ENCODE measurements at places on chromosomes 1 and 21. TPM values are rescaled to one million over a fixed set of nuclear protein-coding genes. Genes with fewer than 3 reads are reported as not detected.

- no peak for DNase-seq
These were observed 250.5 kb upstream of the PKN2 start for GRCh38 chr1:88433556-88433955.

GRCh38 chr1:18989176-18989799 lies 32.8 kb upstream of the IFFO2 start:
- DNase-seq, result no peak

- no peak for DNase-seq
These were observed 528.1 kb downstream of the KIF26B start for GRCh38 chr1:245682638-245683628.

DNA sequence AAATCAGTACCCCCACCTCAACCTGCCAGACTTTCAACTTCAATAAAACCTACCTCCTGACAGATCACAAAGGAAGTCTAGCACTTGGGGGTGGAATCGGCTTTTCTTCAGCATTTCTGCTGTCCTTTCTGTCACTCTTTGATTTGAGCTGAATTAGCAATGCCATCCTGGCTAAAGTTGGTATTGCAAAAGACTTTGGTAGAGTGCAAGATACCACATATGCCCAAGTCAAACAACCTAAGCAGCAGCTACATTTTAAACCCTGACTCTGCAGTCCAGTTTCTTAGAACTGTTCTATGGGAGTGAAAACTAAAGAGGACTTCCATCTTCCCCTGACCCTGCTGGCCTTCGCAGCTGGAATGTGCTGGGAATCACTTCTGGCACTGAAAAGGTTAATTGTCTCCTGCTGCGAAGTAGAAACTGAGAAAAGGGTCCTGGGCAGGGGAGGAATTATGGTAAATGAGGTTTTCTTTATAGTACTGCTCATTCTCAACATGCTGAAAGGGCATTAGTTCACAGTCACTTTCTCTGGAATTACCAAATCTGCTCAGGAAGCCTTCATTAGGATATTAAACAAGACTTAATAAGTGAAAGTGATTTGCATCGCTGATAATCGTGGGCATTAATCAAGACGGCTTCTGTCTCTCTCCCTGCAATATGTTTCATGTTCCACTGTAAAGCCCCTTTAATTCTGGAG lies 126.2 kb upstream of the SMYD2 start:
- no peak for DNase-seq

DNA sequence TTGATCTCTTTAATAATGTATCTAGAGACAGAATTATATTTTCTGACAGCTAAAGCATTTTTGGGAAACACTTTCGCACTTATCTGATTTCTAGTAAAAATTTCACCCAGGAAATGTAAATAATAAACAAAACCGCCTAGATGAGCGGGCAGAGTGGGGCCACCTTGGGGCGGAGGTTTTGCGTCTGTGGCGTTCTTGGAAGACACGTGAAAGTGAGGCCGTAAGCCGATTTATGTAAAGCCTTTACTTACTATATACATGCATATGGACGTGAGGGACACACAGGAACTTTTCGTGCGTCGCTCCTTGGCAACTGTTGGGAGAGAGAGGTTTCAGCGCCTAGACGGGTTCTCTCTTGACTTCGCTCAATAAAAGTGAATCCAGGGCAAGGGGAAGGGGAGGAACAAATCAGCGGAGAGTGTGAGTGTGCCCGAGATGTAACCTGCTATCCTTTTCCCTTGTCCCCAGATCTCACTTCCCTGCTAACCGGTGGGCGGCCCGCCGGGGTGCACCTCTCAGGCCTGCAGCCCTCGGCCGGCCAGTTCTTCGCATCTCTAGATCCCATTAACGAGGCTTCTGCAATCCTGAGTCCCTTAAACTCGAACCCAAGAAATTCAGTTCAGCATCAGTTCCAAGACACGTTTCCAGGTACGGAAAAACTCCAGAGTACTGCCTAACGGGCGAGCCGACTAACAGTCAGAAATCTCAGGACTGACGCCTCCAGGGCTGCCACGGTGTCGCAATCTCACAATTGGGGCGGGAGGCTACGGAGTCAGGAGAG lies 1.7 kb downstream of the HLX start:
- DNase-seq, result peak; percentile 46

- no peak for DNase-seq
These were observed 11.9 kb downstream of the MEF2D start for GRCh38 chr1:156488566-156489165.

GRCh38 chr1:37478451-37478881 lies 4.1 kb downstream of the ZC3H12A start:
- DNase-seq, result no peak

DNA sequence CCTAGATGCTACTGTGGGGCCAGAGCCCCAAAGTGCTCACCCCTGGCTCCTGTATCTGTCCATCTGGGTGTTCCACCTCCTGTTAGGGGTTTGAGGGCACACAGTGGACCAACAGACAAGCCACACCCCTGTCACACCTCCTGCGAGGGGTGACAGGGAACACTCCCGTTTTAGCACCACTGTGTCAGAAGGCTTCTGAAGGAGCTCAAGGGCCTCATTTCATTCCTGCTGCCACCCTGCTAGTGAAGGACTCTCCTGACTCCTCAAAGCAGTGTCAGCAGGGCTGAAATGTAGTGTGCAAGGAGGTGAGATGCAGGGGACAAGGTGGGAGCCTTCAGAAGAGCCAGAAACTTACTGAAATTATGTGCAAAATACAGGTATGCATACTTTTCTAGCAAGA lies 174.6 kb downstream of the GPATCH2 start:
- no peak for DNase-seq

DNA sequence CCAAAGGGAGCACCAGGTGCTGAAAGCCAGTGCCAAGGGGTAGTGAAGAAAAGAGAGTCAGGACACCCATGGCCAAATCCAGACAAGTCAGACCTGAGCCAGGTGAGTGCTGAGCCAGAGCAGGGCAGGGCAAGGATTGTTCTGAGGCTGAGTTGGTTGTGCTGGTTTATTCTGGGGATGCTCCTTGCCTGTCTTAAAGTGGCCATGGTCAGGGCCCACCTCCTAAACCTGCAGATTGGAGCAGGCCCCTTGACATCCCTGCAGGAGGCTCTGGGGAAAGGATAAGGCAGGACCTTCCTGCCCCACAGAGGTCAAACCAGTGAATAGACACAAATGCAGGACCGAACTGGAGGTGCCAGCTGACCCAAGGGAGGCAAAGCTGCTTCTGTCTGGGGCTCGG lies 138.4 kb downstream of the HIVEP3 start:
- no peak for DNase-seq

- DNase-seq, result no peak
These were observed 7.7 kb upstream of the TTLL7 start for GRCh38 chr1:84006591-84006990.

GRCh38 chr1:30929135-30929889 lies 20.8 kb upstream of the SDC3 start:
- peak; percentile 45 for DNase-seq

DNA sequence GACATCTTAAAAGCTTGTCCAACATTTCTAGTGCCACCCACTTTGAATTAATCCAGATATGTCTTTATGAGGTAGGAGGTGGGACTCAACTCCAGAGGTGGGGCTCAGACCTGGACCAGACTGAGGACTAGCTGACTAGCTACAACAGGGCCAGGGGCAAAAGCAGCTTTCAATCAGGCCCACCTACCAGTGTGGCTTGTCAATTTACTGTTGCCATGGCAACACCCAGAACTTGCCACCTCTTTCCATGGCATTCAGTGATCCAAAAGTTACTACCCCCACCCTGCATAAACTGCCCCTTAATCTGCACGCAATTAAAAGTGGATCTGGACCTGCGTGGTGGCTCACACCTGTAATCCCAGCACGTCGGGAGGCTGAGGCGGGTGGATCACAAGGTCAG lies 113.2 kb upstream of the KAZN start:
- DNase-seq, result no peak

DNA sequence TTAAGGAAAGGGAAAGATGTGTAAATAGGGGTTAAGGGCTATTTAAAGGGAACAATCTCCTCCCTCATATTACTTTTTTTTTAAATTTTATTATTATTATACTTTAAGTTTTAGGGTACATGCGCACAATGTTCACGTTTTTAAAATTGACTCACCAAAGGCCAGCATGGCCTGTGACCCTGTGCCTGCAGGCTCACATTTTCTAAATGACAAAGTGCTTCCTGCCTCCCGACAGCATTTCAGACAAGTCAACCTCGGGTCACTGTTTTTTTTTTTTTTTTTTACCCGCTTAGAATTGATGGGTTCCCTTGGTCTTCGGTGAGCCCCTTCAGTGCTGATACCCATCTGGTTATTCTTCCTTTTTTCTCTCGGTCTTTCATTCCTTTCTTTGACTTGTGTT lies 70.4 kb upstream of the SCAF4 start:
- DNase-seq, result no peak

GRCh38 chr1:243413431-243414151 lies 157.8 kb downstream of the SDCCAG8 start:
- no peak for DNase-seq

GRCh38 chr1:40980068-40980452 lies 564 bp downstream of the CTPS1 start:
- no peak for DNase-seq

- no peak for DNase-seq
These were observed 25.0 kb downstream of the MACF1 start for GRCh38 chr1:39229504-39229903.

GRCh38 chr1:6861075-6861724 lies 75.9 kb downstream of the CAMTA1 start:
- no peak for DNase-seq

DNA sequence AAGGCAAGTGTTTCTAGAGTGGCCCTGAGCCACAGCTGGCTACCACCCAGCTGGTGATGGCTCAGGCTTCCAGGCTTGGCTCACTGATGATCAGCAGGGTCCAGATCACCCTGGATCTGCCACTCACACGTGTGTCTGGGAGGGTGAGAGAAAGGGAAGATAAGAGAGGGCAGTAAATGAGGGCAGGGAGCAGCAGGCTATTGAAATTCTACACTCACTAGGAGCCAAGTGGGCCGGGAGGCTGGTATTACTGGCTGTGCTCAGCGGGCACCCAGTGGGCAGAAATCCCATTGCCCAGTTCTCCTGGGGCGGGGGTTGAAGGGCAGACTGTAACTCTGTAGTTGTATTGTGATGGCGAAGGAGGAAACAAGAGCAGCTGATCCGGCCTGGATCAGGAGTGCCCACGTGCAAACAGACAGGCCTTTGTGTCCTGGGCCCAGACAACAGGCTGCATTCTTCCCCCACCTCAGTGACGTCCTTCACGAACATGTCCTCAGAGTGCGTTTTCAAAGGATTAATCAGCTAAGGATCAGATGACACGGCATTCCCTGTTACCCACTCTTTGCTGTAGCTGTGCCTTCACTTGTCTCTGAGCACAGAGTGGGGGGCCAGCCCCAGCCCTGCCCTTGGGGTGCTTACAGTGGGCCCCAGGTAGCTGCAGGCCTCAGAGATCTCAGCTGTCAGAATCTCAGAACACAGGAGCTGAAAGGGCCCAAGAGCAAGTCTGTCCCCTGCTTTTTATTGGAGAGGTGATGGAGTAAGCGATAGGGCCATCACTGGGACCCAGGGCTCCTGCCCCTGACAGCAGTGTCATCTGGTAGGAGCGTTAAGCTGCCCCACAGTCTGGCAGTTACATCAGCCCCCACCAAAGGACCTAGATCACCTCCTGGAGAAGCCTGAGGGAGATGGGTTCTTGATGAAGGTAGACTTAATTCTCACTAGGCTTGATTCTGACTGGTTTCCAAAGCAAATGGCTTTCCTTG lies 60.5 kb downstream of the ATP1A1 start:
- DNase-seq, result peak; percentile 38

DNA sequence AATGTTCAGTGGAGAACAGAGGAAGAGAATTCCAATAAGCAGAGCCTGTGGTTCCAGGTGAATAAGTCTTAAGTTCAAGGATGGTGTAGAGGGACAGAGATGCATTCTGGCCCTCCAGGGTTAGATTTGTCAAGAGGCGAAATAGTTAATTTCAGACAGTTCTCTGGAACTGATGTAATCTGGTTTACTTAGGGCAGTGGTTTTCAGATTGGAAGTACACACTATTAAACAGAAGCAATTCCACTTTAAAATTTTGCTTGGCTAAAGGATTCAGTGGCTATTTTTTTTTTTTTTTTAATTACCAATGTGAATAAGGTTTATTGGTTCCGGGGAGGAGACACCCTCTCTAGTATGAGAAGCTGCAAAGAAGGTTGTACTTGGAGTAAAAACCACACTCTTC lies 25.3 kb upstream of the MYOCOS start:
- DNase-seq, result no peak

GRCh38 chr1:64019818-64020217 lies 183.6 kb upstream of the UBE2U start:
- DNase-seq, result peak; percentile 6

GRCh38 chr1:72288886-72289285 lies 6.5 kb upstream of the NEGR1 start:
- no peak for DNase-seq

GRCh38 chr1:161070761-161071160 lies 1.1 kb upstream of the ARHGAP30 start:
- no peak for DNase-seq

DNA sequence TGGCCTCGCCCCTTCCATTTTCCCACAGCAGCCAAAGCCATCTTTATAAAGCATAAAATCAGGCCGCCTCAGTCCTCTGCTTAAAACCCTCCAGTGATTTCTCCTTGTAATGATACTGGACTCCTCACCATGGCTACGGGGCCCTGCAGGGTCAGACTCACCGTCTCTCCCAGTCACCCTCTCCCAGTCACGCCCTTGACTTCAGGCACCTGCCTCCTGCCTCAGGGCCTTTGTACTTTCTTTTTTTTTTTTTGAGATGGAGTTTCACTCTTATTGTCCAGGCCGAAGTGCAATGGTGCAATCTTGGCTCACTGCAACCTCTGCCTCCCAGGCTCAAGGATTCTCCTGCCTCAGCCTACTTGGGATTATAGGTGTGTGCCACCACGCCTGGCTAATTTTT lies 47.8 kb downstream of the PIK3CD start:
- DNase-seq, result no peak

GRCh38 chr1:150165622-150166612 lies 16.2 kb downstream of the PLEKHO1 start:
- no peak for DNase-seq

- peak; percentile 58 for DNase-seq
These were observed 135.4 kb downstream of the PROX1 start for GRCh38 chr1:214123061-214123784.

GRCh38 chr1:81437649-81438048 lies 363.1 kb upstream of the ADGRL2 start:
- DNase-seq, result no peak

DNA sequence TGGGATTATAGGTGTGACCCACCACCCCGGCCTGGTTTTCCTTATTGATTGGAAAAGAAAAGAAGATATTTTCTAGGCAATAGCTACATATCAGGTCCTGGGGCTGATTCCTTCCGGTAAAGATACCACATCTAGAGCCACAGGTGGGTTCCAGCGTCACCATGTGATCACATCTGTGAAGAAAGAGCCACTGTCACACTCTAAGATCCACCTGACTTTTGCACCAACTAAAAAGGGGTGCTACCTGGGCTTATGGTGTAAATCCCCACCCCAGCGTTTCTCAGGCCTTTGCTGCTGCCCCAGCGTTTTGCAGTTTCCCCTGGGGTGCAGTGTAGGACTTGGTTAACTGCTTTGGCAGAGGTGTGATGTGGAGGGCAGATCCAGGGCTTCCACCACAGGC lies 22.3 kb upstream of the PDE9A start:
- DNase-seq, result no peak

DMRTA2 gene
- 1.2 TPM for total RNA-seq

SPRR4 gene
- total RNA-seq, result not detected

MYOM3 gene
- total RNA-seq, result not detected

GJA9 gene
- total RNA-seq, result not detected

GPR3 gene
- total RNA-seq, result 0.41 TPM

F5 gene
- total RNA-seq, result not detected

CRYAA gene
- not detected for total RNA-seq

RUNX3 gene
- not detected for total RNA-seq

FOXD3 gene
- not detected for total RNA-seq

RIMKLA gene
- total RNA-seq, result 31.4 TPM

FCGR3A gene
- total RNA-seq, result 2.9 TPM

AKR7A3 gene
- total RNA-seq, result 1.2 TPM

BRDT gene
- total RNA-seq, result not detected

FOXO6 gene
- total RNA-seq, result 3.7 TPM

Data from frontal cortex (tissue), 4 donors.